ENCODE measurements at places on chromosomes 2 and 18.
A peak's percentile ranks its signal among the peaks of the same experiment; 100 is the strongest.

- peak; percentile 50 for DNase-seq
Observed at GRCh38 chr2:127884436-127884835, 1.3 kb downstream of the AMMECR1L start.

DNA sequence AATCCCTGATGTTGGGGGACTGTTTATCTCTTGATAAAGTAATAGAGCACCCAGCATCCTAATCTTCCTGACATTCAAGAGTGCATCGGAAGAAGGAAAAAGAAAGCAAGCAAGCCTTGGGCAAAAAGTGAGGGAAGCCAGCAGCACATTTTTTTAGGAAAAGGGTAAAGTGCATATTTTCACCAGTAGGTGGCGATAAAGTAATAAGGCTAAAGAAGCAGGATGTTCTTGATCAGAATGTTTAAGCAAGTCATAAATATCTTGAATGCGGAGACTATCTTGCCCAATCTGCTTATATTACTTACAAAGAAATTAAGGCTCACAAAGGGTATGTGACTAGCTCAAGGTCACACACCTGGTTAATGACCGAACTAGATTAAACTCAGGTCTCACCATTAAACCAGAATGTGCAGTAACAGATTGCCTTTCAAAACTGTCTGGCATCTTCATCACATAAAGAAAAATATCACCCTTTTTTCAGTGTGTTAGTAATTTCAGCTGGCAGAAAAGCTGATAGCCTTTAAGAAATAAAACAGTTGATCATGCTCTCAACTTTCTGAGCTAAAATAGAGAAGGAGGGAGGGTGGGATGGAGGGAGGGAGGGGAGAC lies 83.8 kb downstream of the VIT start:
- DNase-seq = peak; percentile 64

DNA sequence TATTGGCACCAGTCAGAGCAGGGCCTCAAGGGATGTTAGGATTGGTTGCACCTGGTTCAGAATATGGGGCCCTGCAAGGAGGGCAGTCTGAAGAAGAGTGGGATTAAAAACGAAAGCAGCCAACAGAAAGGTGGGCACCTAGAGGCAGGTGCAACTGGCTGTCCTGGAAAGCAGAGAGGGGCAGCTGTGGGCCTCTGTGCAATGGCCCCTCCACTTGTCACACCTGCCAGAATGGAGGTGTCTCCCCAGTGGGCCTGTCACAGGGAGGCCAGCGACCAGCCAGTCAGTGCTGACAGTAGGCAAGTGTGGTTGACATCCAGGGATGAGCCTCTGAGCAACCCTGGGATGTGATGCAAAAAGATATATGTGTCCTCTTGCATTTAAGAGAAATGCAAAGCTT lies 37.7 kb downstream of the INPP4A start:
- DNase-seq = no peak

DNA sequence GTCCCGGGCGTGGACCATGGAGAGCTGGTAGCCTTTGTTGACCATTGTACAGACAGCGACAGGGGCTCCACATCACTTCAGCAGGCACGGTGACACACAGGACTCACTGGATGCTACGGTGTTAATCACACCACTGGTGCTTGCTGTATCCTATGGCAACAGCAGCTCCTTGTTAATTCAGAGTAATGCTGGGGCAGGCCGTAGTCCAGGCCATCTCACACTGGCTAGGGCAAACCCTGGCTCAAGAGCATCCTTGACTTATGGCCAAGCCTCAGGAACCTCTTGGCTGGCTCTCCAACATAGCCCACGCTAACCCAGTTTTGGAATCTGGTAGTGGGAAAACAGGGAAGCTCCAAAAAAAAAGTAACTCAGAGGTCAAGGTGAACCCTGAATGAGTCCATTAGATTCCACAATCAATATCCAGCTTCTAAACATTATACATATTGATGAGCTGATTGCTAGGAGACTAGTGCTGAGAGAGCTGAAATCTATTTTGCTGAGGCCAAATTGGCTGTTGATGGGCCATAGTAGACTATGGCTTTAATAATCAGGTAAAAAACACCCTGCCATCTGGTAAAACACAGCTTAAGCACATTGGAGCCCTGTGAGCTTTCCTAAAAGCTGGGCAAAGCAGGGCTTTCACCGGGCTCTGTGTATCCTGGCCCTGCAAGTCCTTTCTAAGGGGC lies 253.6 kb downstream of the PRKCE start:
- no peak for DNase-seq

GRCh38 chr2:219769090-219769910 lies 141.9 kb downstream of the SLC4A3 start:
- DNase-seq = peak; percentile 45

- DNase-seq = peak; percentile 96
Observed at GRCh38 chr2:39513641-39514094, 76.6 kb upstream of the MAP4K3 start.

- no peak for DNase-seq
Observed at GRCh38 chr2:131092458-131093005, 728 bp downstream of the FAM168B start.

GRCh38 chr2:50591642-50592041 lies 440.3 kb downstream of the NRXN1 start:
- DNase-seq = peak; percentile 72

DNA sequence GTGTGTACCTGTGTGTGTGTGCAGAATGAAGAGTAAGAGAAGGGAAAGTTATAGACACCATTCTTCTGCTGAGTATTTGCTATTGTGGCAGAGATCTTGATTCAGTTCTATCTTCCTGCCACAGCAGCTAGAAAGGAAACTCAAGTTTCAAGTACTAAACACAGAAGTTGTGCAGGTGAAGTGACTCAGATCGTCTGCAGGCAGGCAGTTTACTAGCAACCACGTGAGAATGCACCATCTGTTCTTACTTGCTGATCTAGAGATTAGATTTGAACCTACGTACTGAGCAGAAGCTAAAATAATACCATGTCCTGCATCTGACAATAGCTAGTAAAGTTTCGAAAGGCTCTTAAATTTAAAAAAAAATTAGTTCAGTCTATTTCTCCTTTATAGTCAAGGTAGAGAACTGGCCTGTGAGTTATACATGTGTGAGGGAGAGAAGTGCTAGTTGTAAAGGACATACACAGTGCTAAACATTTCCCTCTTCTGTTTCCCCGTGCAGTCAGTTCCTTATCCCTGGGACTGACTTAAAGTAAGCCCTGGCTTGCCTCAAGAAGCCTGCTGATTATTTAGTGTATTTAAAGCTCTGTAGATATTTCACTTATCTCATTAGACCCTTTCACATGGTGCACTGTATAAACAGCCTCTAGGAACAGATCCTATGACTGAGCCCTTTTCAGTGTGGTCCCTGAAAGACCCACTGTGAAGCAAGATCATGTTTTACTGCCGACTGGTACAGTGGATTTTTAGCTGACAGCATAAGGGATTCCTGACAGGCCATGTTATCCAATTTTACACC lies 45.0 kb downstream of the SLC38A11 start:
- DNase-seq = peak; percentile 43

DNA sequence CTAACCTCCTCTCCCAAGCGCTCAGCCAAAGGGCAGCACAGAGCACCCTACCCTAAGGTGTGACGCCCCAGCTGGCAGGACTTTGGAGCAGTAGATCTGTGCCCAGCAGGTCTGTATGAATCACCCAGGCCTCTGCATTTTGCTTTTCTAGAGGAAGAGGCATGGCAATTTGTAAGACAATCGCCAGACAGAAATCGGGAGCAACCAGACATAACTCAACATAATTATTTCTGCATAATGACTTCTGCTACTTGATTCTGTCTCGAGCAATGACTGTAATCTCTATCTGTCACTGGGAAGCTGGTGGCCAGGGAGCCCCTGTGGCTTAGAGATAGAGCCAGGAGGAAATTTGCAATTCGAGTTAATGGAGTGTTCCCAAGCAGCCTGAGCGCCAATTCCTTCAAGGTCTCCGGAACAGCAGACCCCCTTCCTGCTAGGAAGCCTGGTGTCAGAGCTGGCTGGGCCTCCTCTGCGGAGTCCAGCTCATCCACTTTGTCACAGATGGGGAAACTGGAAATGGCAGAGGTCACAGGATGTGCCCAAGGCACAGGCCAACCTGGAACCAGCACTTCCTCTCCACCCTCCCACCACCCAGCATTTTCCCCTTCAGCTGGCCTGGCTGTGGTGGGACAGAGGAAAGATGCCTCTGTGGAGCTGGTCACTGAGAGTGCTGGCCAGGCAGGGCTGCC lies 55.0 kb downstream of the ODC1 start:
- DNase-seq = no peak

DNA sequence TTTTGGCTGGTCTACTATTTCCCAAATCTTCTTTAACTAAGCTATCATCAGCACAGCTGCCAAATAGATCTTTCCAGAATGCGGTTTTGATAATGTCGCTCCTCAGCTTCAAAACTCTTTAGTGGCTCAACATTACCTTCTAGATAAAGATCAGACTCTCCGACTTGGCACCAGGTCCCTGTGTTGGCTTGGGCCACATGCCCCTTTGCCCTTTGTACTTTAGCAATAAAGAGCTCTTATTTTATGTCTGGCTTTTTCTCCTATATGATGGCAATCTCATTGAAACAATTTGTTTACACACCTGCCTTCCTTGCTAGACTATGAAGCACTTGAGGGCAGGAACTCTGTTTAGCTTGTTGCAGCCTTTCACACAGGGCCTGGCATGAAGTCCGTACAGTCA lies 128.9 kb upstream of the GATA6 start:
- DNase-seq = no peak

- peak; percentile 94 for DNase-seq
Observed at GRCh38 chr18:54223568-54224241, 764 bp downstream of the MBD2 start.

GRCh38 chr2:212194396-212194795 lies 344.2 kb downstream of the ERBB4 start:
- no peak for DNase-seq

GRCh38 chr18:8117006-8117371 lies 492.2 kb upstream of the RAB12 start:
- no peak for DNase-seq

DNA sequence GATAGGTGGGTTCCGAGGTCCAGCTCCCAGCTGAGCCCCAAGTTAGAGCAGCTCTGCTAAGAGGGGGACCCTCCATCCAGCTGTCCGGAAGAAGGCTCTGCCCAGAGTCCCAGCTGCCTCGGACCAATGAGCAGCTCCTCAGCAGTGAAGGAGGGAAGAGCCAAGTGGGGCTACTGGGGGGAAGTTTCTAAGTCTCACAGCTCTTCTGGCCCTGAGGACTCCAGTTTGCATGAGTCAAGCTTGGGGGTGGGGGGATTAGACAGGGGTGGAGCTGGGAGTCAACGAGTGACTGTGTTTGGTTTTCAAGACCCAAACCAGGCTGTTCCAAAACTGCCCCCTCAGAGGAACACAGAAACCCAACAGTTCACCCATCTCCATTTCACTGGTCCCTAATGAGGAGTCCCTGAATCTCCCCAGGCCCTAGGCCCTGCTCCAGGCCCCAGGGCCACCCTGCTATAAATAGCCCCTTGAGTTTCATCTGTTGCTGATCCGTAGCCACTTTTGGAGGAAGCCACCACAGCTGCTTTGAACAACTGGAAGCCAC lies 100.9 kb downstream of the TNS1 start:
- DNase-seq = peak; percentile 85

DNA sequence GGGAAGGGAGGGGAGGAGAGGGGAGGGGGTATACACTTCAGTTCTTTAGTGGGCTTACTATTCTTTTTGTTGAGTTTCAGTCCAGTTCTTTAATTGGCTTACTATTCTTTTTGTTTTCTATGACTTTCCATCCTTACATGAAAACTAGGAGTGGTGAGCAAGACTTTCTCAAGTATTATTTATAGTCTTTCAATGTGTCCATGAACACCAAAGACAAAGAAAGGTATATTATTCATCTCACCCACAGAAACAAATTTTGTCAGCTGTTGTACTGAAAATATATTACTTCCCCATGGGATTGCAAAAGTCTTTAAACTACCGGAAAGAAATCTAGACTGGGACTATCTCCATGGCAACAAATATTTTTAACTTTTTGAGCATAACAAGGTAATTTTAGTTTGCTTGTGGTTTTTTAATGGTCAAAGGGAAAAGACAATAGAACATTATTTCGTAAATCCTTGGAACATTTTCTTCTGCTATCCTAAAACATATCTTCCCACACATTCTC lies 17.6 kb downstream of the ADAM17 start:
- DNase-seq = peak; percentile 87

- DNase-seq = no peak
Observed at GRCh38 chr2:105647731-105648130, 97.0 kb upstream of the NCK2 start.

- DNase-seq = no peak
Observed at GRCh38 chr2:236677368-236677767, 107.7 kb downstream of the ACKR3 start.

DNA sequence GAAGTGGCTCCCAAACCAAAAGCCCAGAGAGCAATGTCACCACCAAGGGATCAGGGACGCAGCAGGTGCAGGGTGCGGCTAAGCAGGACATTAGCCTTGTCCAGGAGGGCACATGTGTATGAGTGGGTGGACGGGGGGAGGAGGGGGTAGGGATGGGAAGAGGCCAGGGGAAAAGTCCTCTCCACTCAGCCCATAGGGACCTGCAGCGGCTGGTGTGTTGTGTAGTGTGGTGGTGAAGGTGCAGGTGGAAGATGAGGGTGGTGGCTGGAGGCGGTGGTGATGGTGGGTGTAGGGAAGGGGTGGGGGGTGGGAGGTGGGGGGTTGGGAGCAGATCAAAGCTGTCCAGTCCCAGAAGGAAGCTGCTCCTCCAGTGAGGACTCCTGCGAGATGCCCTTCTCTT lies 3.7 kb downstream of the C2orf81 start:
- DNase-seq = no peak

- DNase-seq = no peak
Observed at GRCh38 chr2:149389506-149390167, 59.2 kb downstream of the LYPD6 start.

DNA sequence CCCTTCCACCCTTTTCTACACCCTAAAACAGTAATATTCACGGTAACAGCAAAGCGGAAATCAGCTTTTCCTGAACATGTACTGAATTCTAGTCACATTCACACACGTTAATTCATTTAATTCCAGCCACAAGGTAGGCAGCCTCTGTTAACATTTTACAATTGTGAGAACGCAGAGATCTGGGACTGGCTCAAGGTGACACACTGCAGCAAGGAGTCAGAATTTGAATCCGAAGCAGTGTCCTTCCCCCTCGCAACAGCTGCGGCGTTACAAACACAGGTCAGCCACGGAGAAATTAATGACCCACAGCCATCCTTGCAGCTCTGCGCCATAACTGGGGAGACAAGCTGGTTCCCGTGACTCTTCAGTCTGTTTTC lies 818 bp upstream of the SLC20A1 start:
- no peak for DNase-seq

DNA sequence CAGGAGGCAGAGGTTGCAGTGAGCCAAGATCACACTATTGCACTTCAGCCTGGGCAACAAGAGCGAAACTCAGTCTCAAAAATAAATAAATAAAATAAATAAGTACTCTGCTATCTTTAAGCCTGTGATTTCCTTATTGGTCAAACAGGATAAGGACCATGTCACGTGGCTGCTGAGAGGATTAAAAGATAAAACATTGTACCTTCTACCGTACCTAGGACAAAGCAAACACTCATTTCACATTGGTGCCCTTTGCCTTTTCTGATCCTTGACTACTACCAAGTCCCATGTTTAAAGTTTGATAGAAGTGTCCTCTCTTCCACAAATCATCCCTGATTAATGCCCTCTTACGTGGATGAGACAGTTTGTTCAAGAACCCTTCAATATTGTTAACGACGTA lies 120.2 kb upstream of the TFCP2L1 start:
- no peak for DNase-seq

- peak; percentile 7 for DNase-seq
Observed at GRCh38 chr2:159518321-159519005, 97.9 kb downstream of the BAZ2B start.

Measured in fibroblast of upper back skin (primary cell).